ENCODE measurements at places on chromosomes 16 and 17. TPM values are rescaled to one million over a fixed set of nuclear protein-coding genes. Genes with fewer than 3 reads are reported as not detected.

Gene SHISA6
- not detected for total RNA-seq

Gene SHCBP1
- total RNA-seq = 3.8 TPM

Gene CAVIN1
- total RNA-seq = 538 TPM

Gene TBC1D3B
- total RNA-seq = 4.9 TPM

Gene PRR15L
- total RNA-seq = not detected

Gene MYH1
- not detected for total RNA-seq
